ENCODE measurements at places on chromosomes 3 and 15.

- DNase-seq = no peak
Observed at GRCh38 chr15:89498574-89498906, 2.2 kb upstream of the RHCG start.

GRCh38 chr3:23804441-23805209, 1.1 kb upstream of the UBE2E1 start:
- DNase-seq = no peak

DNA sequence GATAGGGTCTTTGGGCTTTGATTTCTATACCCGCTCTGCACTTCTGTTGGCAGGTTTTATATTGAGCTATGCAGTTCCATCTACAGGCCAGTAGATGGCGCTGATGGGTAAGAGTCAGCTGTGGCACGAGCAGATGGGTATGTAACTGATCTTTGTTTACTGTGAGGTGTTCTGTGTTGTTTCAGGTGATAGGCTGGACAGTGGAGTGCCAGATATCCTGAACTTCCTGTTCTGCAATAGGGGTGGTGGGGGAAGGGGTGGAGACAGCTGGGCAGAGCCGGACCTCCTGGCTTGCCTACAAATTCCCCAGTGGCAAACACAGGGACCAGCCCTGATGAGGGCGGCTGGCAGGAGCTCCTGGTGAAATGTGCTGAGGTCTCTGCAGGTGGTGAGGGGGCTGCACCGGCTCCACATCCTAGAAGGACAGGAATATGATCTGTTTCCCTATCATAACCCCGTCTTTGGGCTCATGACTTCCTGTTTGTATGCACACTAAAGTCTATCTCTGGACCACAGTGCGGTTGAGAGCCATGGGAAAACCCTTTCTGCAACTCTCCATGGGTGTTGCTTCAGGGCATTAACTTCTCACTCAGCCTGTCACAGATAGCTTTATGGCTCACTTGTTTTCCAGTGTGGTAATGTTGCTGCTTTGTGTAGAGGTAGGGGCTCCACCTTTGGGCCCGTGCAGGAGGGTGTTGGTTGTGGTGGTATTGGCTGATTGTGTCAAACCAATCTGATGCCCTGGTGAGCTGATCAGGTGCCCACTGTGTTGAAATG, 13.4 kb upstream of the FAM98B start:
- DNase-seq = peak; percentile 54

DNA sequence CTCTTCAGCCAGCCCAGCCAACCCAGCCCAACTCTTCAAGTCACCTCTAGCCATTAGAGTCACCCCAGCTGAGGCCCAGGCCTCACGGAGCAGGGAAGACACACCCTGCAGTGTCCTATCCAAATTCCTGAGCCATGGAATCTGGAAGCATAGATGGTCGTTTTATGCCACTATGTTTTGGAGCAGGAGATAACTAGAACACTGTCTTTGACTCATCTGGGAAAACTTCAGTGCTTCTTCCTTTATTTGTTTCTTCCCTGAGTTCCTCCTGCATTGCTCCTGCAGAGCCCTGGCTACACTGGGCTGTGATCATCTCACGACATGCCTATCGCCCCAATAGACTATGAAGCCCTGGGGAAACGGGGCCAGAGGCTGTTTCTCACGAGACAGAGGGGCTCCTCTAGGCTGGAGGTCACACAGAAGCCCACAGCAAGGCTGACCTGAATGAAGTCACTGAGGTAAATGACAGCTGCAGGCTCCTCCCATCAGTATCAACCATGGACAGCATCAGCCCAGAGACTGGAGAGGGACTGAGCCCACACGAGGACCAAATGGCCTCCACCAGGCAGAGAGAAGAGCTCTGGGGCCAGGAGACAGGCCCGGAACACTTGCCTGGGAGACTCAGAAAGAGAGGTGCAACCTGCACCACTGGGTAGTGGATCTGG, 22.7 kb downstream of the CRABP1 start:
- no peak for DNase-seq

Data from EL (cell line).